ENCODE measurements at places on chromosomes 12 and 14.

GRCh38 chr12:124361074-124361970, 66.4 kb downstream of the RFLNA start:
- DNase-seq, result no peak

DNA sequence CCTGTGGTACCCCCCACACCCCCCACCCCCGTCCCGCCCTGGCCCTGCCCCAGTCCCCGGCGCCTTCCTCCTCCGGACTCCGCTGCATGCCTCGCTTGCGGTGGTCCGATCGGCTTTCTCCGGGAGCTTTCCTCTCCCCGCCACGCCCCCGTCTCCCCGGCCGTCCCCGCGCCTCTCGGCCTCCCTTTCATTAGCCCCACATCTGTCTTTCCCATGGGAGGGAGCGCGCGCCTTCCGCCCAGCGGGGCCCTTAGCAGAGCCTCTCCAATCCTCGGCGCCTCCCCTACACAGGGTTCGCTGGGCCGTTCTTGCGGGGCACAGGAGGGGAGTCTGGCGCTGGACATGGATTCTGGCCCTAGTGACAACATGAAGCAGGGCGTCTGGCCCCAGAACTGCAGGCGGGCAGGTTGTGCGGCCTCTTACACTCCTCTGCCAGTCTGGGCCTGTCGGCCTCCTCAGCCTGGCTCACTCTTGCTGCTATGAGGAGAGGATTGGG, 1.5 kb upstream of the EFS start:
- DNase-seq, result no peak

DNA sequence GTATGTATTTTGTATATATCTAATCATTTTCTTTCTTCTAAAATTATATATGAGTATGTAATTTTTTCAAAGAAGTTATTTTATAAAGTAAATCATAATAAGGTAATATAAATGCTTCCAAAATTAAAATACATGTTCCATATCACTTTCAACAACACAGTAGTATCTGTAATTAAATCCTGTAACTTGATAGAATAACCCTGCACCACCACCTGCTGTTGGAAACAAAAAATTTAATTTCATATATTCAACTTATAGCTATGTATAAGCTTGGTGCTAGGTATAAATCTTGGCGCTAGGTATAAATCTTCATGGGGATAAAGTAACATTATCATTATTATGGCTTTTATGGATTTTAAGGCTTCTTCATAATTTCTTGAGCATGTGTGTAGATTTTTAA, 149.7 kb upstream of the DCN start:
- DNase-seq, result no peak

DNA sequence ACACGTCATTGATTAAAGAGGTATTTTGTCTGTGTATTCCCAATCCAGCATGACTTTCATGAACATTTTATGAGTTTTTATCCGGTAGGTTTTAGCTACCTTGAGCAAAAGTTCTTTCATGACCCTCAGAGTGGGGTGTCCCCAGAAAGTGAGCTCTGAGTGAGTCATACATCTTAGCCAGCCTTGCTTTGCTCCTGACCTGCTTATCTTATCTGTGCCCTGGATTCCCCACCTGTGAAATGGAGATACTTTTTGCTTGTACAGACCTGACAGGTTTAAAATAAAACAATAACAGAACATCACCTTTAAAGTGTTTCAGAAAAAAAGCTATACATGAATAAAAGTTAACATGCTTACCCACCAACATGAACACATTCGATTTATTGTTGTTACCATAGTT, 202.8 kb upstream of the SOX5 start:
- DNase-seq, result no peak

- no peak for DNase-seq
These were observed 14.0 kb upstream of the HPD start for GRCh38 chr12:121872546-121873215.

- no peak for DNase-seq
These were observed 35.2 kb upstream of the MEG3 start for GRCh38 chr14:100790502-100791347.

- DNase-seq, result no peak
These were observed 31.1 kb upstream of the MON2 start for GRCh38 chr12:62435303-62436163.

DNA sequence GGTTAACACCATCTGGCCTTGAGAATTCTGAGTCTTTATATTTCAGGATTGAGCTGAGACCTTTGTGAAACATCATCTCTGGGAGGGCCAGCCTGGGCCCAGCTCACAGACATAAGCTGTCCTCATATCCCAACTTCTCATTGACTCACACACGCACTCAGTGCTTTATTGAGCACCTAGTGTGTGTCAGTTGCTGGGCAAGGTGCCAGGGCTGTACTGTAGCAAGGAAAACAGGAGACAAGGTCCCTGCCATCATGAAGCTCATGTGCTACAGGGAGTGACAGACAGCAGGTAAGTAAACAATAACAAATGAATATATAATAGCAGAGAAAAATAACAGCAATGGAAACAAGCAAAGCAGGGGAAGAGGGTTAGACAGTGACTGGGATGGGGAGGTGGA, 30.5 kb upstream of the CCDC63 start:
- DNase-seq, result no peak

DNA sequence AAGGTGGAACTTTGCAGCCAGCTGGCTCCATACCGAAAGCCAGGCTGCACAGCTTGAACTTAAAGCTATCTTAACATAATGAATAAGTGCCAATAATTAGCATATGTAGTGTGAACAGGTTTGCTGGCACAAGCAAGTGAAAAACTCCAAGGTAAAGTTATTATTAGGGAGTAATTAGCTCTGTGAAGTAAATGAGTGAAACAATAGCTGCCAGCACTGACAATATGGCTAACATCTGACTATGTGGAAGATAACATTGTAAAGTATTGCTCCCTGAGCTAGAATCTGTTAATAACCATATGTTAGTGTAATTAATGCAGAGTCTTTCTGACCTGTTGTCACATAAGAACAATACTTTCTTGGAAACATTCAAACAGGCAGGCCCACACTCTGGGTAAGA, 246.4 kb downstream of the SOX5 start:
- DNase-seq, result no peak

DNA sequence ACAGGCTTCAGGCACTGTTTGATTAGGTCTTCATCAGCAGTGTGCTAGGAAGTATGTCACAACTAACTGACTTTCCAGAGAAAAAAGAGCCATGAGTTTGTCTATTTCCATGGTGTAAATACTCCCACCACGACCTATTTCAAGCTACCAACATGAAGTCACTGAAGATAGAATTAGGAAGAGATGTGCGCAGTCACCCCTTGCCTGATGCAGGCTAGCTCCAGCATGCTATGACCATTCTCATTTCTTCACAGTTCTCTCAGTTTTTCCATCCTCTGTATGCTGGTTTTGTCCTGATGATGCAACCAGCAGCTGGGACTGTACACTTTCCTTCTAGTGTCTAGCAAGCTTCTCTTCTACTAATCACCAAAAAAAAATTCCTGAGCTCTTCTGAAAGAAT, 191.6 kb upstream of the NUDT4 start:
- DNase-seq, result no peak

All from stimulated activated CD8-positive, alpha-beta memory T cell treated with anti-CD3 and anti-CD28 coated beads, Interleukin-4, amount 100 ng/mL, for 1 hour (primary cell).